ENCODE measurements at places on chromosomes 6 and 20.

GRCh38 chr20:19926591-19926990 lies 90.6 kb upstream of the NAA20 start:
- DNase-seq = no peak

GRCh38 chr6:154986787-154987235 lies 8.3 kb upstream of the TIAM2 start:
- no peak for DNase-seq

- no peak for DNase-seq
Measured at GRCh38 chr6:163347021-163347446, 67.5 kb upstream of the QKI start.

- DNase-seq = no peak
Measured at GRCh38 chr6:40807484-40807883, 220.3 kb upstream of the LRFN2 start.

DNA sequence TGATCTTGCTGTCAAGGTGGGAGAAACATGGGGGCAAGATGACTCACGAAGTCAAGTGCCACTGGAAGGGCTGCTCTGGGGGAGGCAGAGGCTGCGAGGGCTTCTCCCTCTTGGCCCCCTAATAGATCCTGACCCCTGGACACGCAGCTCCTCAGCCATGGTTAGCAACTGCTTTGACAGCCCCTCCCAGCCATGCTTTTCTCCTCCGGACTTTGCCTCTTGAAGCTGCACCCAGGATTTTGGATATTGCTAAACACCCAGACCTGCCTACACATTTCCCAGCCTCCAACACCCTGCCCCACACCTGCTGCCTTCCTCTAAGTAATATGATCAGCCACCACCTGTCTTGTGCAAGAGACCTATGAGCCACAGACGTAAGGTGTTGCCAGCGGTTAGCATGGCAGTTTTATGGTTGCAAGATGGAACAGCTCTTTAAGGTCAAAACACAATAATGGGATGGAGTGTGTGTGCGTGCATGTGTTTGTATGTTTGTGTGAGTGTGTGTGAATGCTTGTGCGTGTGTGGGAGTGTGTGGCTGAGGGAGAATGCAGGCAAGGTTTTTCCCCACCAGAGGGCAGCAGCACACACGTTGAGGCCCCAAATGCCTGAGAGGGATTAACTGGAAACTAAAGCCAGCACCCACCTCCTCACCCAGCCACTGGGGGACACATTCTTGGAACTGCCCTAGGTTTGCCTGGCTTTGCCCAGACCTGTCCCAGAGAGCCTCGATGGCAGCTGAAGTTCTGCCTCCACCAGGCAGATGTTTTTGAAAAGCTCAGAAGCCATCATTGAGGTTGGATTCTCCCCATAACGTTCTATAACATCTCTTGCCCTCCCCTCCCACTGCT lies 2.5 kb downstream of the IP6K3 start:
- DNase-seq = peak; percentile 89

DNA sequence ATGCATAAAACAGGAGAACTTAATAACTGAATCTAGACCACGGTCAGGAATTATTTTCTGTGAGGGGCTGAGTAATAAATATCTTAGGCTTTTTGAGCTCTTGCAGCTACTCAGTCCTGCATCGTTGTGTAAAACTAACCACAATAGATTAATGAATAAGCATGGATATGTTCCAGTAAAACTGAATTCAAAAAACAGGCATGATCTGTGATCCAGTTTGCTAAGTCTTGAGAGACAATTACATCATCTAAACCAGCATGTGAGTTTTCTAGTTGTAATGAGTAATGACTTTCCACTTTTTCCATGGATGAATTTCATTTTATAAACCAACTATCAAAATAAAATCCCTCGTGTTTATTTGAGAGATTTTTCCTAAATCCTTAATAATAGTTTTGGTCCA lies 336.8 kb downstream of the RFPL4B start:
- no peak for DNase-seq

DNA sequence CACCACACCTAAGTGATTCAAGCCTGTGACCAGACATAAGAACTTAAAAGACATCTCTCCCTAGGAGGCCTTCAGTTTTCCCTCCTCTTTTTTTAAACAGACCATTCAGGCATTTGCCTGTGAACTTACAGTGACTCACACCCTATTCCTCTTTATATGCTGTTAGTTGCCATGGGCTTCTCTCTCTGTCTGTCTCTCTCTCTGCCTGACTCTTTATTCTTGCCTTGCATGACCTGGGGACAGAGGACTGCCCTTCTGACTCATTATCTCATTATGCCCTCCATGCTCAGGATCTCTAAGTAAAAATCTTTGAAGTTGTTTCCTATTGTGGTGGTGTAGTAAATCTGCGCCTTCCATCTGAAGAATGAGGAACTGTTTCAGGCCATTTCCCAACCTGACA lies 442.2 kb upstream of the MAN1A1 start:
- no peak for DNase-seq

- no peak for DNase-seq
Measured at GRCh38 chr20:53708129-53708968, 114.7 kb upstream of the ZNF217 start.

- no peak for DNase-seq
Measured at GRCh38 chr6:149055195-149055899, 262.2 kb upstream of the TAB2 start.

DNA sequence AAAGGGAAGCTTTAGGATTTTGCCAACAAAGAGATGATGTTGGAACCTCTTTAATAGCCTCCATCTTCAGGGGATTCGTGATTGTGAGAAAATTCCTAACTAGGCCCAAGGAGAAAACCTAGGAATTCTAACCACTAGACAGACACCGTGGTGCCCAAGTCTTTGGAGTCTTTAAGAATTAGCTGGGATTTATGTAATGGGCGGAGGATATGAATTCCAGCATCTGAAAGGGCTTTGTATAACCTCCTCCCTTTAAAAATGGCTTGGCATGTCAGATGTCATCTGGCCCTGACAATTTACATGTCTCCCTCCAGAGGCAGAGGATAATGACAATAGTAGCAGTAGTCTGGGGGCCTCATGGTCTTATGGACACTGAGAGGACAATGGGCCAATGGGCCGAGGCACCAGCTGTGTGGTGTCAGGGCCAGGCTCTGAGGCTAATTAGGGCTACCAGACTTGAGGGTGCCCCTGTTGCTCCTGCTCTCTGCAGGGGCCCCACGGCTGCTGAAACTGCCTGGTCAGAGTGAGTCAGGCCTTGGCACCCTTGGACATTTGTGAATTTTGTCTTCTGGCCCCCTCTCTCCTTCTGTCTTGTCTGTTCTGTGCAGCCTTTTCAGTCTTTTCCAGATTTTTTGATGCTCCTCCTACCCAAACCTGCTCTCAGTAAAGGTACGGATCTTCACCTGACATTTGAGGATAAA lies 113.9 kb downstream of the EDN1 start:
- DNase-seq = no peak

- DNase-seq = no peak
Measured at GRCh38 chr6:163320804-163321203, 93.7 kb upstream of the QKI start.

GRCh38 chr6:34680802-34681515 lies 15.6 kb downstream of the ILRUN start:
- no peak for DNase-seq

- DNase-seq = no peak
Measured at GRCh38 chr6:159455700-159456274, 237.3 kb downstream of the SOD2 start.

DNA sequence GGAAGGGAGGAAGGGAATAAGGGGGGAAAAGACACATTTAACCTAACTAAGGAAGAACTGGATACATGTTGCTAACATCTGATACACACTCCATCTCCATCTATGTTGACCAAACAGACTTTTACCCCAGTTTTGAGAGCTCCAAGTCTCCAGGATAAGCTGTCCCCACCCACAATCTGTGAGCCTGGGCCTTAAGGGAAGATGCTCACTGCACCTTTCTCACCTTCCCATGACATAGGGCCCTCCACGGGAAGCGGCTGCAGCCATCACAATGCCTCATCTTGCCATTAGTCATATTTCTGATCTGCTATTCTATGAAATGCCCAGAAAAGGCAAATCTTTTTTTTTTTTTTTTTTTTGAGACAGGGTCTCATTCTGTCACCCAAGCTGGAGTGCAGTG lies 126.6 kb upstream of the SALL4 start:
- DNase-seq = no peak

DNA sequence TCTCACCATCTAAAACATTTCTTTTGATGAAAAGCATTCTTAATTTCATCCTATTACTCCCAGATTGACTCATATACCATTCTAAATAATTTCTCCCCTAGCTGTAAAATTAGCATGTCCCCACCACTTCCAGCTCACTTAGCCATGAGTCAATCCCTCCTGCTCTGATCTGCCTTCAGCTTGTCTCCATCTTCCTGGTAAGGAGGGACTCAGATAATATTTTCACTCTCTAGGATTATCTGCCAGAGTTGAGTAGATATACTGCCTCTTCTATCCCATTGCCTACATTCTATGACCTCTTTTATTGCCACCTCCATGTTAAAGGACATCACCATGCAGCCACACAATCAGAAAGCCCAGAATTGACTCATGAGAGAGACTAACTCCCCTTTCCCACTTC lies 348.8 kb upstream of the POU3F2 start:
- no peak for DNase-seq

DNA sequence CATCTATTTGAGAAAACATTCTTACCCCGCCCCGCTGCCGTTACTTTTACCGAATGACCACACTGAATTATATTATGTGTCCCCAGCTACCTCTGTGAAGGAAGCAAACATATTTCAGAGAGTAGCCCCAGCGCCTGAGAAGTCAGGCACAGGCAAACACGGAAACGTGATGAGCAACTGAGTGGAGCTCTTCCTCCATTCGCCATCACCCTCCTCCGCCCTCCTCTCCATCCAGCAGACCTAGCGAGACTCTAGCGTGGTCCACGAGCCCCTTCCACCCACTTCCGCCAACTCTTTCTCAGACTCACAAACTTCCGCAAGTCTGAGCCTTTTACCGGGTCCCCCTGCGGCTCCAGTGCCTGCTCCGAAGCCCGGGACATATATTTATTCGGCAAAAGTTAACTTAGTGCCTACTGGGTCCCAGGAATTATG lies 582 bp downstream of the SNRPB start:
- DNase-seq = peak; percentile 68

GRCh38 chr6:114007516-114007915 lies 36.6 kb upstream of the HDAC2 start:
- DNase-seq = no peak

DNA sequence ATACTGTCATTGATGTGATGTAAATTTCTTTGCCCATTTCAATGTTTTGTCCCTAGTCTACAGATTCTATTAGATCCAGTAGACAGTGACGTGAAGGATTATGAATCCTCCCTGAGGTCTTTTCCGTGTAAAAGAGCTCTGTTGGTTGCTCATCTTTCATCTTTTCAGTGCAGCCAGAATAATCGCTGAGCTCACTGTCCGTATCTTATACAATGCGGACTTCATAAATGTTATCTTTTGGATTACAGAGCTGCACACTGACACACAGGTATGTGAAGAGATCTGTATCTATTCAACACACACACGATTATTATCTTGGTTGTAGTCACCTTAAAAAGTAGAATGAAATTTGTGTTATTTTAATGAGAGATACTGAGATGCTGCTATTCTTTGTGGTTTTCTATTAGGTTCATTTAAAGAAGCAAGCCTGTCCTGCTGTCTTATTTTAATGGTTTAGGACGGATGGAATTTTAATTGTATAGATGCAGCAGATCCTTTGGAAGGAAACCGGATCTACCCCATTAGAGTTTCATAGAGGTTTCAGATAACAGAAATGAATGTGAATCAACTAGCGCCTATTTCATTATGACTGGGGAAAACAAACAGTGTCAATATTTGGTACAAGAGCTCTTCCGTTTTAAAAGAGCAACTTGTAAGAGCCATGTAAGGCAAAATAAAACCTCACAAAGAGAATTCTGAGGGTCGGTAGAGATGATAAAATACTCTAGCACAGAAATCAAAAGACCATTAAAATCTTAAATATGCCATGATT lies 79.4 kb downstream of the BMP6 start:
- DNase-seq = no peak

DNA sequence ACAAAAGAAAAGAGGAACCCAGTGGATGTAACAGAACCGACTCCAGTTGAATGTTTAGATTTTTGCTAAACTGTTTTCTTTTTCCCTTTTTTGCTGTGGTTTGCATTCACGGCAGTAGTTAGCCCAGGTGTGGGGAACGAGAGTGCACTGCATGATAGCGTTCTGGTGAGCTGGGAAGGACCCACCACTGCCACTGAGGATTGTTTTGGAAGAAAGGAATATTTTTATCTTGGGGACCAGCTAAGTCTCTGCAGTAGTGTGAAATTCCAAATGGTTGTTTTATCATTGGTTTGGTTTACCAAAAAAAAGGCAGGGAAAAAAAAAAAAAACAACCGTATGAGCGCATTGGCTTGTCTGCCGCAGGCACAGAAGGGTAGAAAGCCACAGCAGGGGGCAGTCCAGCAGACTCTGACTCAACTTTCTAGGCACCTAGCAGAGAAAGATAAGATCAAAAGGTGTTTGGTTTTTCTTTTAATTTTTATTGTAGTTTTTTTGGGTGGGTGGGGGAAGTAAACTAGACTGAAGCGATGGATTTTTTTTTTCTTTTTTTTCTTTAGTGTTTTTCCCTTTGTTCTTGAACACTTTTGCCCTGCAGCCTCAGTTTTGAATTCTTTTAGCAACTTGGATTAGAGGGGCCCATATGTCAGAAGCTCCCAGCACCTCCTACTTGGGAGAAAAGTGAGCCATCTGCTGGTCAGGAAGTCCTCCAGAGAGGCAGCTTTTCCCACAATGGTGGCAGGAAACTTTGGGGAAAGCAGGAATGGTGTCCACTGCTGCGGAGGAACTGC lies 13.5 kb upstream of the RAB5IF start:
- DNase-seq = peak; percentile 68

DNA sequence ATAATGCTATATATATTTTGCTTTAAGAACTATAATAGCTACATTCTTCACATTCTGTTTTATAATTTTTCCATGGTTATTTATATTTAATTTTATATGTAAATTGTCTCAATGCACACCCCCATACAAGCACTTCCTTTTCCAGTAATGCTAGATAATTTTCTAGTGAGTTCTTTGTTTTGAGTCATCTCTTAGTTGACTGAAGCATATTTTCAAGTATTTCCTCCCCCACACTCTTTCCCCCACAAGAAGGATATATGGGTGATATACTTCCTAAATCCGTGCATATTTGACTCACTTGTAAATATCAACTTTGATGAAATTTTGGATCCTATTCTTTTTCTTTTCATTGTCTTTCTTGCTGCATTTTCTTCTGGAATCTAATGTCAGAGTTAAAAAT lies 82.1 kb upstream of the SRSF6 start:
- no peak for DNase-seq

All from D341Med (cell line).